ENCODE measurements at places on chromosomes 2 and 18.

GRCh38 chr2:240508832-240509545, 48.8 kb downstream of the ANKMY1 start:
- DNase-seq: no peak

GRCh38 chr2:149814901-149815300, 227.3 kb upstream of the MMADHC start:
- no peak for DNase-seq

DNA sequence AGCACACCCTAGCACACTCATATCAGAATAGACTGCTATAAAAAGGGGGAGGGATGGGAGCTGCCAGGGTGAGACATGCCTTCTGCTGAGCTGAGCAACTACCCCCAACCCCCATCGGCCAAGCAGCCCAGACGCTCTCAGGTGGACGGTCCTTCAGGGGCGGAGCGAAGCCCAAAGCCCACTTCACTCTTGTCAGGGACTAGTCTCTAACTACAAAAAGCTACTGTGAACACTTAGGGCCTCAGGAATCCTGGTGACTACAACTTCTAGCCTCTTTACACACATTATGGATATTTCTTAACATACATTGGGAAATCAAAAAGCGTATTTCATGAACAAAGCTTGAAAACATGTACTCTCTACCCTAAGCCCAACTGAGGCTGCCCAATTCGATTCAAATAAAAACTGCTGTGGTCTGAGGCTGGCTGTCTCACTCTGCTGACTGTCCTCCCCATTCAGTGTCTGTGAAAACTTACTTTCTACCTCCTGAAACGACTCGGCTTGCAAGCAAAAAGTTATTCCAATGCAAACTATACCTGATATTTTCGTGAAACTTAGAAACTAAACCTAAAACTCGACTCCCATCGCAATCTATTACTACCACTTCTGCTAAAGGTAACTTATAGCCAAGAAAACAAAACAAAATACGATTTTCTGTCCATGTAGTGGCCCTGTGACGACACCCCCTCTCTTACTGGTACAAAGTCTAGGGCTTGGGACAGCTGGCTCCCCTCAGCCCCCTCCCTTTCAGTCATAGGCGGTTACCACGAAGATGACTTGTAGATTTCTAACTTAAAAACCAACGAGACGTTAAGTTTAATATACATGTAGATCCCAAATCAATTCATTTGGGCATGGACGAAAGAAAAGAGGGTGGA, 1.2 kb downstream of the SERTAD2 start:
- peak; percentile 34 for DNase-seq

GRCh38 chr2:82098617-82099016, 1794.1 kb upstream of the LRRTM1 start:
- DNase-seq: no peak

- no peak for DNase-seq
These were observed 183.4 kb downstream of the GALR1 start for GRCh38 chr18:77433076-77433475.

DNA sequence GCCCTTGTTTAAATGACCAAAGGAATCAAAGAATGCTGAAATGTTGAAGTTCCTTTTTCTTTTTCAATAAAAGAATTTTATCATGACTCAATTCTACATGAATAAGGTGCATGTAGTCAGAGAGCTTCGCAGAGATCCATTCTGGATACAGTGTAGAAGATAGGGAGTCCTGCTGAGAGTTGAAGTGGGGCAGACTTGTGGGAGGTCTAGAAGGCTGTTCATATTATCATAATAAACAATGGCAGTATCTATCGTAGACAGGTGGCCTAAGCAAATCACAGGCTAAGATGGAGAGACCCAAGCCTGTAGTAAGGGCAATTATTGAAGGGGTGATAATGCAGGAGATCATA, 1322.0 kb upstream of the CELF4 start:
- no peak for DNase-seq

- no peak for DNase-seq
These were observed 3.5 kb upstream of the FHOD3 start for GRCh38 chr18:36294031-36294430.

DNA sequence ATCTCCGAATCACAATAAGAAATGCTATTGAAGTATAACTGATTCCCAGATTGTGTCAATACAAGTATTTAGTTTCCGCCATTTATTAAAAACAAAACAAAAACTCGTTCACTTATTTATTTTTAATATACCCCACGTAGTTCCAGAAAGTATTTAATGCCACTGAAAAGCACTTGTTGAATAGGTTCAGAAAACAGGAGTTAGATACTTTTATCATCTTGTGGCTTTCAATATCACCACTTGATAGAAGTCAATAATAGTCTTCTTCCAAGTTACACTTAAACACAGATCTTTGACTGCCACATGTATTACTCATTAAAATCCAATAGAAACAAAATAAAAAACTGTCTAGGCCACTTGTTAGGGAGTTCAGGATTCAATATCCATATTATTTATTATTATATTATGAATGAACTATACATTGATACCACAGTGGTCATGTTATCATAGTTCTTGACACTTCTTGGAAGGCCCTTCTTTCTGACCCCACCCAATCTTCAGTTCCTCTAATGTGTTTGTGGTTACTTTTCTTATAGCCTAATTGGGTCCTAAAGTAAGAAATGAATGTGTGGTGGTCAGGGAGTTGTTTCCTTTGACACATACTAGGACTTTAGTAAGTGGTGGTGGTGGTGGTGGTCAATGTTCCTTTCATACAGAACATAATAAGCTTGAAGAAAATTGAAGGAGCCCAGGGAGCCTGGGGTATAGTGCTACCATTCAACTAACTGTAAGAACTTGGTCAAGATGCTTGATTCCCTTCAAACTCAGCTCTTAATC, 221.3 kb upstream of the ITGA4 start:
- no peak for DNase-seq

DNA sequence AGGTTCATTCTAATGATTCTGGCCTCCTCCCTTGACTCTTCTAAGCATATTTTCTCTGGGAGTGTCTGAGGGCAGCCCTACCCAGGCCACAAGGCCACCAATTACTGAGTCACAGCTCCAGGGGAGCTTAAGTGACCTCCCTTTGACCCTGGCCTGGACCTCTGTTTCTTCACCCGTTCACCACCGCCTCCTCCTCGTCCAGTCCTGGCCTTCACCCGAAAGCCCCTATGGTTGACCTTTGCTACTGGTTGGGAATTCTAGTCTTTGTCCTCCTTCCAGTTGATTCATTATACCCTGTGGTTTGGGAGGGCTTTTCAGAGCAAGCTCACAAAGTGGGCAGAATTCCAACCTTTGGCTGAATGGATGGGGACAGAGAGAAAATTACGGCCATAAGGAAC, 72.6 kb downstream of the NRP2 start:
- no peak for DNase-seq

DNA sequence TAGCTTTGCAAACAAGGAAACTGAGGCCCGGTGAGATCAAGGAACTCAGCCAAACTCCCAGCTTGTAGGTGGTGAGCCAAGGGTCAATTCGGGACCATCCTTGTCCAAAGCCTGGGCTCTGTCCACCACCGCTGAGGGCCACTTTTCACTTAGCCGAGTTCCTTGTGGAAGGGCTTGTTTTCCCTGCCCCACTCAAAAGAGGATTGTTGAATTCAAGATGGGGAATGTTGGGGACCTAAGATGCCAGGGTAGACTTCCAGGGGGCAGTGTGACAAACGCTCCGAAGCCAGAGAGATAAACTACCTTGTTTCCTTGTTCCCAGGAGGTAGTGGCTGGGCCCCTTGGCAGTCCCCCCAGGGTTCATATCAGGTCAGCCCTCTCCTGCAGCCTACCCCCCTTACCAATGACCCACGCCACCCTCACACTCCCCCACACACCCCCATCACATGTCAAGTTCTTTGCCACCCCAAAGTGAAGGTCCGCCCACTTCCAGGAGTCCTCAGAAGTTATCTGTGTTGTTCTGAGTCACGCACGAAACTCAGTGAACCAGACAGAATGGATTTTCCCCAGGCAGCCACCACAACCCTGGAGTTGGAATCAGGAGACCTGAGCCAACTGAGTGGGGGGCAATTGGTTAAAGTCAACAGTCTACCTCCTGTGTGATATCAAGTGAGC, 10.3 kb upstream of the ATOH8 start:
- DNase-seq: no peak

DNA sequence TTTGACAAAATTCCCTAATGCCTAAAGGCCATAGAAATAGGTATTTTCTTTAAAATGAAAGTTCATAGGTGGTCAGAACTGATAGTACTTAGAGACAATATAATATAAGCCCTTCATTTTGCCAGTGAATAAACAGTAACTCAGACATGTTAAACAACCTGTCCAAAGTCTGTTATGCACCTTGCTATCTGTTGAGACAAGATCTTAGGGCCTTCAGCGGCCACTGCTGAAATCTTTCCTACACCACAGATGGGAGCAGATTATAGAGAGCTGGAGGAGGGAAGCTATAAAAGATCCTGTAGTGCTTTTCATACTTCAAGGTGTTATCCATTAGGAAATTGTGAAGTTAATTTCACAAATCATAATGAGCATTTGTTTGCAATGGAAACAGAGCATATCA, 13.8 kb downstream of the CERKL start:
- DNase-seq: no peak

DNA sequence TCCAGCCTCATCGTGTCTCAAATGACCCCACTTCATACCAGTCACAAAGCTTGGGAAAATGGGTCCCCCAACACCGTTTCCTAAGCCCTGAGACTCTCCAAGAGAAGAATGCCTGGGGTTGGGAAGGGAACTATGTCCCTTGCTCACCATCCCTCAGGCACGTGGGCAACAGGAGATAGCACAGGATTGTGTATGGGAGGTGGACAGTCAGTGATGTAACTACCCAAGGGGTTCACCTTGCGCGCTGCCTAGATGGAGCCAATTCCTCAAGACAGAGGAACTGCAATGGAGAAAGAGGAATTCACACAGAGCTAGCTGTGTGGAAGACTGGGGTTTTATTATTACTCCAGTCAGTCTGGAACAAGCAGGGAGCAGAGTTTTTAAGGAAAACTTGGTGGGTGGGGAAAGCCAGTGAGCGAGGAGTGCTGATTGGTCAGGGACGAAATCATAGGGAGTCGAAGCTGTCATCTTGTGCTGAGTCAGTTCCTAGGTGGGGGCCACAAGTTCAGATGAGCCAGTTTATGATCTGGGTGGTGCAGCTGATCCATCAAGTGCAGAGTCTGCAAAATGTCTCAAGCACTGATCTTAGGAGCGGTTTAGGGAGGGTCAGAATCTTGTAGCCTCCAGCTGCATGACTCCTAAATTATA, 13.8 kb upstream of the CXCR1 start:
- no peak for DNase-seq

- no peak for DNase-seq
These were observed 31.7 kb upstream of the LINC00305 start for GRCh38 chr18:64180617-64181016.

- DNase-seq: no peak
These were observed at the start of gene GALNT13 for GRCh38 chr2:153871231-153872221. Gene GALNT13 (plus strand): TSS chr2:153871922.

- no peak for DNase-seq
These were observed 263.9 kb downstream of the LTBP1 start for GRCh38 chr2:33210626-33211025.

DNA sequence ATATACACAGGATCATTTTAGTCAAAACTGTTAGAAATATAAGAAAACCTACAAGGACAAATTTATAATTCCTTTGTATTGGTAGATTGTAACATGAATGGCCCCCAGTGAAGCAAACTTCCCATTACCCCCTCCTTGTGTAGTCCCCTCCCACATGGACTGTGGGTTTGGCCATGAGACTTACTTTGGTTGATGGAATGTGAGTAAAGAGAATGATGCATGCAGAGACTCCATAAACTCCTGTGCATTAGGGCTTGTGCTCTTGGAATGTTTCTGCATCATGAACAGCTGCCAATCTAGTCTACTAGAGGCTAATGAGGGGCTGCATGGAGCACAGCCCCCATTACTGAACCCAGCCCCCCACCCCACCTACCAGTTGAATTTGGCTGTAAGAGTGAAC, 8.3 kb upstream of the TGFA start:
- no peak for DNase-seq

GRCh38 chr2:86417961-86418360, 23.2 kb upstream of the KDM3A start:
- DNase-seq: no peak

DNA sequence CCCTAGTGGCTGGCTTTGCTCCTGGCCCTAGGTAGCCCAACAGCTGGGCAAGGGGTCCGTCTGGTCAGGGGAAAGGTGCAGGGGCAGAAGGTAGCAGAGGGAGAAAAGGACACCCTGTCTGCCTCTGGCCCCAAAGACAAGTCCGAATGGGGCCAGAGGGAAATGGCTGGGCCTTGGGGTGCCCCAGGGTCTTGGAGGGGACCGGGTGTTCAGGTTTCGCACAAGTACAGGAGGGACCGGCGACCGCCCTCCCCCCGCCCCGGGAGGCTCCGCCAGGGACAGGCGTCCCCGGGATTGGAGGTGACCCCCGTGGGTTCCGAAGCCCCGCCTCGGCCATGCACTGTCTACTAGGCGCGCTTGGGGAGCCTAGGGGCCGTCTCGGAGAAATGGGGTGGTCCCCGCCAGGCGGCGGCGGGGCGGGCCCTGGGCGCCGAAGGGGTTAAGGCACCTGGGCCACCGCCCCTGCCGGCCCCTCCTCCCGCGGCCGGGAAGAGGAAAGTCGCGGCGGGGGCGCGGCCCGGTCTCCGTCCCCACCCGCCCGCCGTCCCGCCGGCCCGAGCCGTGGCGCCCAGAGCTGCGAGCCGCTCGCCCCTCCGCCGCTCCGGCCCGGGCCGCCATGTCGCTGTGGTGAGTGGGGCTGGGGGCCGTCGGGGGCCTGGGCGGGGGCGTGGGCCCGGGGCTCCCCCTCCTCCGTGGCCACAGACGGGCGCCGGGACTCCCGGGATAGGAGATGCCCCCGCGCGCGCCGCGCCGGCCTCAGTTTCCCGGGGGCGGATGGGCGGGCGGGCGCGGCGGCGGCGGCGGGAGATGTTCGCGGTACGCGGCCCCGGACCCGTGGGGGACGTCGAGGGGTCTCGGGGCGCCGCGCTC, at the start of gene B3GNT7:
TSS of gene B3GNT7 (plus strand) at position 523 of the 870 bp plus-strand sequence. CDS start at position 617, 94 bp downstream.
- no peak for DNase-seq

DNA sequence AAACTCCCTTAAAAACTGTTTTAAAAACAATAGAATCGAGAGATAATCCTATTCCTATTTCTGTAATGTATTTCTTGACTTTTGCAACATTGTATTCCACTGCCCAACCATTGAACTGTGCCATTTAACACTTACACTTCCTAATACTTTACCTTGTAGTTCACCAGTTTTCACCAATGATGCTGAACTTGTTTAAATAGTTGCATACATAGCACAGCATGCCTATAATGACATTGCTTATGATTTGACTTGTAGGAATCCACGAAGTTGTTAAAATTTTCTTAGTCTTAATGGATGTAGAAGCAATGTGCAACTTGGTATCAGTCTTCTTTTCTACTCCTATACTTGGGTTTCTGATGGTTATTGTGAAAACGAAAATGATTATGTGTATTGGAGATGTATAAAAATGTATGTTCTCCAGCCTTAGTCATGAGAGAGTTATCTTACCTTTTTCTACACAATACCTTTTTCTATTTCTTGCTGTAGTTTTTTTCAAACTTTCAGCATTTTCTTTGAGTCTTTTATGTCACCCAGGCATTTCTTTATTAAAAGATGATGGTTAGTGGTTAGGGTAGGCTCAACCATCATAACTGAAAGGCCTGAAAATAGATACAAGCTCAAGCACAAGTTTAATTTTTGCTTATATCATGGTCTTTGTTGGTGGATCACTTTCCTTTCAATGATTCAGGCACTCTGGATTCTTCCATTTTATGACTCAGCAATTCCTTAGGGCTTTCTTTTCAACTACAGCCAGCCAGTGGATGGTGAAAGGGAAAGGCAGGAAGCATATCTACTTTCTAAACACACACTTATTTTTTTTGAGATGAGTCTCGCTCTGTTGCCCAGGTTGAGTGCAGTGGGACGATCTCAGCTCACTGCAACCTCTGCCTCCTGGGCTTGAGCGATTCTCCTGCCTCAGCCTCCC, 9.4 kb downstream of the GPD2 start:
- no peak for DNase-seq

Data from stimulated activated CD4-positive, alpha-beta T cell treated with anti-CD3 and anti-CD28 coated beads, Interleukin-2, amount 100 ng/mL, for 24 hours (primary cell).